Natural killer cell treated with Interleukin-12 subunit alpha and Interleukin-12 subunit beta and Interleukin-15 and Interleukin-18, amount 100 ng/mL, for 72 hours (primary cell): ENCODE measurements at places on chromosomes 13 and 19. TPM values are rescaled to one million over a fixed set of nuclear protein-coding genes. Genes with fewer than 3 reads are reported as not detected.

Gene LILRA5
- not detected for total RNA-seq

Gene PRSS57
- total RNA-seq = 1.4 TPM

Gene CTXN1
- total RNA-seq = 0.33 TPM

Gene MBD3L3
- total RNA-seq = not detected

Gene PLVAP
- total RNA-seq = not detected

Gene SMIM24
- total RNA-seq = not detected

Gene PSG2
- total RNA-seq = not detected

Gene DNAJB1
- total RNA-seq = 68.8 TPM

Gene CYP4F2
- not detected for total RNA-seq

DNA sequence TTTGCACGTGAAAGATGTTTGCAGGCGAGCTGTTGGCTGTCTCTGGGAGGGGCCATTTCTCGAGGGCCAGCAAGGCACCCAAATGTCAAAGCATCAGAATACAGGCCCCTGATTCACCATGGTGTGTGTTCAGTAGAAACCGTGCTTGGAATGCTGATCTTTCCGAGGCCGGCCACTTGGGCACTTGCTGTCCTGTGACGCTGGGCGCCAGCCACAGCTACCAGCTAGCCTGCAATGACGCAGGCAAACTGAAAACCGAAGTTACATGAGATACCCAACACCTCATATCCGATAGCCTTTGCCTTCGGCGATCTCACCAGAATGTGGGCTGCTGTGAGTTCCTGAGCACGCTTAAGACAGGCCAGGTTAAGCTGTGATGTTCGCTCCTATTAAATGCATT is 12.0 kb downstream of the THOP1 start:
- DNase-seq = no peak

DNA sequence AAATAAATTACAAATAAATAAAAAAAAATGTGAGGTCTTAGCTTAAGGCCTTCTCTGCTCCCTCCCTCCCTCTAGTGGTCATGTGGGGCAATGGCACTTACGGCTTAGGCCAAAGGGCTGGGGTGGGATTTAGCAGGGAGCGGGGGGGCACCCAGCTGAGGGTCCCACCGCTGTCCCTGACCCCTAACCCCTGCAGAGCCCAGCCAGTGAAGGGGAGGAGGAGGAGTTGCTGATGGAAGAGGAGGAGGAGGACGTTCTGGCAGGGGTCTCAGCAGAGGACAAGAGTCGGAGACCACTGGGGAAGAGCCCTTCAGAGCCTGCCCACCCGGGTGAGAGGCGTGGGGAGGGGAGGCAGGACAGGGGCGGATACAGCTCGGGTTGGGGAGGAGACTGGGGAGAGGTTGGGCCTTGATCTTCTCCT is 9.3 kb downstream of the MPND start:
- DNase-seq = peak; percentile 78

GRCh38 chr13:68927387-68928026 is 1180.1 kb upstream of the ATXN8OS start:
- DNase-seq = no peak

- DNase-seq = no peak
Measured at GRCh38 chr13:73240193-73240592, 181.4 kb downstream of the KLF5 start.

GRCh38 chr13:61463024-61463423 is 47.4 kb upstream of the PCDH20 start:
- DNase-seq = no peak

- no peak for DNase-seq
Measured at GRCh38 chr13:45500492-45501174, 35.9 kb downstream of the COG3 start.

DNA sequence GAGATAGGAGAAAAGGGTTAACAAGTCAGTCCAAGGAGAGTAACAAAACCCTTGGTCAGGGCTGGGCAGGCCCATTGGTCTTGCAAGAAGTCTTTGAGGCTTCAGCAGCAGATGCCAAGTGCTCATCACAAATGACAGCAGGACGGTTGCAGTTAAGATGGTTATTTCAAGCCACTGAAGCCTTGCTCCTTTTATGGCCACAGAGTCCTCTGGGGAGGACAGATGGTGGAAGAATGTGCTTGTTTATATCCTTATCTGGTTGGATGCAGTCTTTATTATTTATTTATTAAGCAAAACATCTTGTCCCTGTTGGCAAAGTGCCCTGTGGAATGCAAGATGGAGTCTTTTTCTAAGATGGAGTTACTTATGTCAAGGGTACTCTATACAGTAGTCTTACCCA is 19.2 kb upstream of the ZNF331 start:
- DNase-seq = no peak

GRCh38 chr19:6032827-6033226 is 54.9 kb upstream of the RANBP3 start:
- DNase-seq = no peak

DNA sequence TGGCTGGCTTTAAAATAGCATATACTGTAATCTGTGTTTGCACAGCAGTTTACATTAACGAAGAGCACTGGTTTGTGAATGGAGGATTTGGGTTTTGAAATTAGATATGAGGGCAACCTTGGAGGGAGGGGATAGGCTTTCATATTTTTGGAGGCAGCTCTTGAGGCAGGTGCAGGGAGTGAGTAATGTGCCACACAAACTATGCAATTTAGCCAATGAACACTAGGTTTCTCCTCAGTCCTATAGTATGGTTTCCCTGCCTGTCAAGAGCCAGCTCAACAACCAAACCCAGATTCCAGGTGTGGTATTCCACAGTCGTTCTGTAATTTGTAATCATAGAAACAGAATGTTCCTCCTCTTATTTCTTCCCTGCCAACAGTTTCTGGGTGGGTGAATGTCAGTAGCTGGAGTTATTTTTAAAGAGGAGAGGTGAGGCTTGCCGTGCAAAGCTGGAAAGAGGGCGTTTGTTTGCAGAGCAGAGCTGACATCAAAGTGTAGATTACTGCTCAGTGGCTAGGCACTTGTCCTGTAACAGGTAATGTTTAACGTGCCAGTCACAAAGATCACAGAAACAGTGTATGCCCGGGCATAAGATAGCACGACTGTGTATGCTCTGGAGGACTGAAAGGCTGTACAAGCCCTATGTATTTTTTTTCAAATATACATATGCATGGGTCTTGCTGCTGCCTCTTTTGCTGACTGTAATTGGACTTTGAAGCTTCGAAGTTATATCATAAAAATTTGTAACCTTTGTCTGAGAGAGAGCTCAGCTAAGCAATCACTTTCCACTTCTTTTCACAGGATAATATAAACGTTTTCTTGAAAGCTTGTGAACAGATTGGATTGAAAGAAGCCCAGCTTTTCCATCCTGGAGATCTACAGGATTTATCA is 124.2 kb downstream of the LMO7 start:
- no peak for DNase-seq

DNA sequence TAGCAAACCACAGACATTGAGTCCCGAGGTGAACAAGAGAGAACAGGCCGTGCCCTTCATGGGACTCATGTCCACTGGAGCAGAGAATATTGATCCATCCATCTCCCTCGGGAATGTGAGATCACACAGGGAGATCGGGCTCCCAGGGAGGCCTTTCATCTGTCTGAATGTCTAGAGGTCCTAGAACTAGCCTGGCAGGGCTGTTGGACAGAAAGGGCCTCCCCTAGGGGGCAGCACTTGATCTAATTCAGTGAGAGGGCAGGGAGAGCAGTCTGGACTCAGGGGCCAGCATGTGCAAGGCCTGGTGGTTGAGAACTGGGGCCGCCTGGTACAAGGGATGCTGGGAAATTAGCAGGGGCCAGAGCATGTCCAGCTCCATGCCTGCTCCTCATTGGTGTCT is 4.3 kb downstream of the RUVBL2 start:
- DNase-seq = no peak
